ENCODE measurements at places on chromosomes 13 and 19. TPM values are rescaled to one million over a fixed set of nuclear protein-coding genes. Genes with fewer than 3 reads are reported as not detected.

The FGF14 gene
- total RNA-seq = not detected

The CABP5 gene
- total RNA-seq = not detected

The NLRP4 gene
- not detected for total RNA-seq

The IRGC gene
- not detected for total RNA-seq

The INTS6 gene
- total RNA-seq = 45.5 TPM

The ELSPBP1 gene
- not detected for total RNA-seq

The CD70 gene
- total RNA-seq = 64.1 TPM

All from activated CD4-positive, alpha-beta memory T cell treated with anti-CD3 and anti-CD28 coated beads, Interleukin-2, amount 10 ng/mL, durations not matched to agents 7 days and 5 days (primary cell).